ENCODE measurements at places on chromosomes 12 and 14.

- no peak for DNase-seq
Measured at GRCh38 chr12:40107803-40108620, 2.1 kb upstream of the SLC2A13 start.

DNA sequence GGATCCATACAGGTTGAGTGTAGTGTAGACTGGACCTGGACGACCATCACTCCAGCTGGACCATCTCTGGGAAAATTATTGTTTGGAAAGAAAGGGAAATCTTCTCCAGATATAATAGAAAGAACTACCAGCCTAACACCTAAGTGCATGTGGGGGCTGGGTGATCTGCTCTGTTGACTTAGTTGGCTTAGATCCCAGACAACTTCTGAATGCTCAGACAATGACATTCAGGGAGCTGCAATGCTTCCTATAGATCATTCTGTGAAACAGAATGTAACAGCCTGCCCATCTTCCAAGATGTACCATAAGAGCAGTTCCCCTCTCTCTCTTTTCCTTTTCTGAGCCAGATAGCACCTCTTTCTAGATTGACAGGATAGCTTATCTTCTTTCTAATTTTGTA, 572.8 kb upstream of the STXBP6 start:
- no peak for DNase-seq

DNA sequence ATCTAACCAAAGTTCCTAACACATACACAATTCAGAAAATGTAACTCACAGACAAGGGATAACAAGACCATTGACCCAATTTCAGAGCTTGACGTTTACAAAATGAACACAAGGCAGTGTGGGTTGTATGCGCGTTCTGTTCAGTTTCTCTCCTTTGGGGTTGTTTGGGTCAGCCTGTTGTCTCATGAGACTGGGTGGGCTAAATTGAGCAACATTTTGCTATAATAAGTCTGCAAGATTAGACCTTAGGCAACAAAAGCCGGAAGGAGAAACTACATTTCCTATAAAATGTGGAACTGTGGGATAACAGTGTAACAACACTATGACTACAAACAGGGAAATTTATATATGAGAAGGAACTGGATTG, 18.8 kb upstream of the LTA4H start:
- DNase-seq: no peak

DNA sequence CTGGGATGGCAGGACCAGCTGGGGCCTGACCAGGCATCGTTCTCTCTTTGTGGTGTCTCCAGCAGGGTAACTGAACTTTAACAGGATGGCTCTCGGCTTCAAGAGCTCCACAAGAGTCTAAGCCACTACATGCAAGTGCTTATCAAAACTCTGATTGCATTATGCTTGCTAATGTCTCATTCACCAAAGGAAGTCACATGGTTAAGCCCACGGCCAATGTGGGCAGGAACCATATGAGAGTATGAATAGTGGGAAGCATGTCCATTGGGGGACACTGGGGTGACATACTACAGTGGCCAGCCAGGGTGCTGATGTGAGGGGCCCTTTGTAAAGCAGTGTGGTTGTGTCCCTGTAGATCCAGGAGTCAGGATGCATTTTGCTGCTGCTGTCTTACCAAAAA, 35.0 kb upstream of the KCNA5 start:
- no peak for DNase-seq

GRCh38 chr14:79734151-79734550, 477.2 kb downstream of the DIO2 start:
- DNase-seq: no peak

DNA sequence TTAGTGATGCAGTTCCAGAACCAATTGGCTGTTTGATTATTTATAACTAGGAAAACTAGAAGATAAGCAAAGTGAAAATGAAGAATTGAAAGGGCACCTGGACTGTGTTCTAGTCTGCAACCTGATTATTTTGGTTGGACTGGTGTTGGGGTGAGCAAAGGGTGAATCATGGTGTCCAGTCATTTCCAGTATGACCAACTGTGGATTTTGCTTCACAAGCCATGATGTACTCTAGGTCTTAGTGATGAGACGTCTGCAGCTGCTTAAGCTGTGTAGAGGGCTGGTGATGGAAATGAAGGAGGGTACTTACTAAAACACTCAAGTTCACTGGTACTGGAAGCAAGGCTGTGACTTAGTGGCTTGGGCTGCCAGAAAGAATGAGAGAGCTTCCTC, 193.2 kb upstream of the FRMD6 start:
- no peak for DNase-seq

GRCh38 chr14:38199739-38200138, 8.0 kb upstream of the SSTR1 start:
- DNase-seq: no peak

DNA sequence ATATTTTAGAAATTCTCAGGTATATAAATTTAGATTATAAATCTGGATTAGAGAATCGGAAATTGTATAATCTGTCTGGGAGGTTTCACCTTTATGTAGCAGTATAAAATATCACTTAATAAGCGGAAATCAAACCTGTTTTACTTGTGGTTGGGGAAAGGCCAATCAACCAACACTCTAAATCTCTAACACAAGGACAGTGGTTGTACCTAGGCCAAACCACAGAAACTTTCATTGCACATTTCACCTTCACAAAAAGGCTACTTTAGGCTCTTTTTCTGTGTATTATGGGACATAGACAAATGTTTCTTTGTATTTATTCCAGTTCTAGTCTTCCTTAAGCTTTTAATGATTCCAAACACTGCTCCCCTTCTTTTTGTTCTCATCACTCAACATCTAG, 19.8 kb downstream of the ERH start:
- no peak for DNase-seq

DNA sequence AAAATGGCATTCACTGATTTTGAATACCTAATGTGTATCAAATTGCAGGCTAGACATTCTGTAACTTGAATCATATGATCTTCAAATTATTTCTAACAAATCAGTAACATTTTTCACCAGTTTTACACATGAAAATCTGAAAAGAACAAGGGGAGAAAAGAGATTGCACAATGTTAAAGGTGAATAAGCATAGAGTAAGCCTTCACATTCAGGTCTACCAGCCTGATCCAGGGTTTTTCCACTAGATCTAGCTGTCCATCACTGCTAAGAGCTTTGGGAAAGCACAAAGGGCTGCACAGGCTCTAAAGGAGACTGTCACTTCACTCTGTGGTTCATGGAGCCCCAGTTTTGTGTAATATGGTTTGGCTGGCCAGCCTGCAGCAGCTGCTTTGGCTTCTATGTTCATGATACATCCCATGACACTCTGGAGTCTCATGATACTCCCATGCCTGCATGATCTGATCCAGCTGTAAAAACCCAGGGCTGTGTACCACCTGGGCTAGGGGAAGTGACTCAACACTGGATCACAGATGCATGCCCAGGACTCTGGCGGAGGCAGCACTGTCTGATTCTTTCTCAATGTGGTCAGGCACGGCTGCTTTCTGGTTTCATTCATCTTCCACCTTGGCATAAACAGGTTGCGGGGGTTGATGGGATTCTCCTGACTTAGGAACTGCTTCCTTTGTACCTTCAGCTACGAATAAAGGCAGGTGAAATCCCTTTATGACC, 859.7 kb downstream of the GALC start:
- DNase-seq: no peak

DNA sequence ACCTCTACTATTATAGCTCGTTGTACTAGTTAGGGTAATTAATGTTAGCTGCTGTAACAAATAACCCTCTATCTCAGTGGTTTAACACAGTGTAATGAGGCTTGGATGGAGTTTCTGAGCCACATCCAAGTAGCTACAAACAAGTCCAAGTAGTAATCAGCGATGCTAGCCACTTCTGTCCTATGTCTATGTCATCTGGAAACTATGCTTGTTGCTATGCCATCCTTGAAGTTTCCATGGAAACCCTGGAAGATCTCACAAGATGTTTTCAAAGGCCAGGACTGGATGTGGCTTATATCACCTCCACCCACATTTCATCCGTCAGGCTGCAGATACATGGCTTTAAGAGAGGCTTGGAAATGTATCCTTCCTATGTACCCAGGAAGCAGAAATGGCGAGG, 422.1 kb downstream of the AACS start:
- DNase-seq: no peak

- DNase-seq: no peak
Measured at GRCh38 chr14:90693413-90693812, 122.8 kb downstream of the TTC7B start.

DNA sequence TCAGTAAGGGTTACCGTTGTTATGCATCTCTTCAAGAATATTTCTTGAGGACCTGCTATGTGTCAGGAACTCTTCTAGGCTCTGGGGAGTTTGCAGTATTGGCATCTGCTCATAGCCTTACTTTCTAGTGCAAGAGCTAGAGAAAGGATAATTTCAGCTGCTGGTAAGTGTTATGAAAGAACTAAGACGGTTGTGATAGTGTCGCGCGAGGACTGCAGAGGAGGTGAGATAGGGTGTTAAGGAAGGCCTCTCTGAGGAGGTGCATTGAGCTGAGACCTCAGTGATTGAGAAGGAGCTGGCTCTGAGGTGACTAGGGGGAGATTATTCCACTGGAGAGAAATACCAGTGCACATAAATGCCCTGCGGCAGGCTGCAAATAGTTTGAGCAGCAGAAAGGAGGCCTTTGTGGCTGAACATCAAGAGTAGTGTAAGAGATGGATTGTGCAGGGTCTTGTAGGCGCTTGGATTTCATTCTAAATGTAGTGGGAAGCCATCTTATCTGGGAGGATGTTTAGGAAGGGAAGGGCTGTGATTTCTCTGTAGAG, 824 bp downstream of the DDX55 start:
- DNase-seq: no peak

DNA sequence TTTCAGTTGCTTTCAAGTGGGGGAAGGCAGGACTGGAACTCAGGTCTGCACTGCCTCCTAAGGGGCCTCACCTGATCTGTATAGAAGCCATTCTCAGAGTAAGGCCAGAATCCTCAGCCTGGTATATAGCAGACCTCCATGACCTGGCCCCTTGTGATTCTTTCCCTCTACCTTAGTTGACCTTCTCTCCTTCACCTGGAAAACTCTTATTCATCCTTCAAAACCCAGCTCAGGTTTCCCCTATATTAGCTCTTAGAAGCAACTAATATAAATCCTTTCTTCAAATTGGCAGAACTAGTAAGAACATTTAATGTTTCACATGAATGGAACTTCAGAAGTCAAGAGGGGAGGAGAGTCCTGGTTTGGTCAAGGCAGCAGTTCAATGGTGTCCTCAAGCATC, 26.0 kb upstream of the WSCD2 start:
- DNase-seq: no peak

DNA sequence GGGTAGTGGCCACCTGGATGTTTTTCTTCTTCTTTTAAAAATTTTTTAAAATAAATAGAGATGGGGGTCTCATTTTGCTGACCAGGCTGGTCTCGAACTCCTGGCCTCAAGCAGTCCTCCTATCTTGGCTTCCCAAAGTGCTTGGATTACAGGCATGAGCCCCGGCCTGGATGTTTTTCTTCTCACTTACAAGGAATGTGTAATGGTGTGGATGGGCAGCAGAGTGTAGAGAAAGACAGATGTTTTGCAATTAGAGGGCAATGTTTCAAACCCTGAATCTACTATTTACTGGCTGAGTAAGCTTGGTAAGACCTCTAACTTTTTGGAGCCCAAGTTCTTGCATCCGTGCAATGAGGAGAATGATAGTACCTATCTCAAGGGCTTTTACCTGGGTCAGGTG, 48.1 kb downstream of the ADCK1 start:
- DNase-seq: no peak

- no peak for DNase-seq
Measured at GRCh38 chr12:108565976-108566375, 3.6 kb downstream of the ISCU start.

- DNase-seq: no peak
Measured at GRCh38 chr12:27161458-27162228, 79.3 kb upstream of the C12orf71 start.

DNA sequence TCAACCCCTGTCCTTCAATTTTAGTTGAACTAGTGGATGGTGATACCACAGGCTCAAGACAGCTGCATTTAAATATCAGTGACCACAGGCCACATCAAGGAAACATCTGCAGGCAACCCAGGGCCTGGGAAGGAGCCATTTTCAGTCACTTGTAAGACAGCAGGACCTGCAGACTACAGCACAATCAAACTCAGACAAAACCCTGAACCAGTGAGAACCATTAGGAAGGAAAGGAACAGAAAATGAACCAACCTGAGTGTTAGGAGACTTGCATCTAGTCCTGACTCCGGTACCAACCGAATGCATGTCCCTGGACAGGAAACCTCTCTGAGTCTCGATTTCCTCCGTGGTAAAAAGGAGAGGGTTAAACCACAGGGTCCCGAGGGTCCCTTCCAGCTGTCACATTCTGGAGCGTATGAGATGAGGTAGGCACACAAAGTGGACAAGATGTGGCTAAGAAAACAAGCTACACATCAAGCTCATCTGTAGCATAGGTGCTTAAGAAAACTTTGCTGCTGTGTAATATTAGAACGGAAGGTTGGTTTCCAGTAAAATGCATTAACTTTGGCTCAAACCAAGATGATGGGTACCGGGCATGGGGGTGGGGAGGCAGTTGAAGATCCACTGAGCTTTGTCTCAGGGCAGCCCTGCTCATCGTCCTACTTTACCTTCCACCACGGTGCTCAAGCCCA, 1.6 kb upstream of the CDKN1B start:
- peak; percentile 53 for DNase-seq

GRCh38 chr12:80000831-80001230, 65.9 kb upstream of the PPP1R12A start:
- DNase-seq: no peak

- no peak for DNase-seq
Measured at GRCh38 chr12:67909681-67910080, 79.6 kb upstream of the IFNG-AS1 start.

DNA sequence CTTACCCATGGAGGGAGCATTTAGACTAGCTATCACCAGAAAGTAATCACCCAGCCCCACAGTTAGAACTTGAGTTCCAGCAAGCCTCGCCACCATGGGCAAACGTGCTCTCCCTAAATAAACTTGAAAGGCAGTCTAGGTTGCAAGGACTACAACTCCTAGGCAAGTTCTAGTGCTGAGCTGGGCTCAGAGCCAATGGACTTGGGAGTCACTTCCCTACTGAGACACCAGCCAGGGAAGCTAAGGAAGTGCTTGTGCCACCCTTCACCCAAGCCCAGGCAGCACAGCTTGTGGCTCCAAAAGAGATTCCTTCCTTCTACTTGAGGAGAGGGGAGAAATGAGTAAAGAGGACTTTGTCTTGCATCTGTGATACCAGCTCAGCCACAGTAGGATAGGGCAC, 57.9 kb downstream of the SLCO1A2 start:
- DNase-seq: no peak
